ENCODE measurements at places on chromosomes 7 and 10.

DNA sequence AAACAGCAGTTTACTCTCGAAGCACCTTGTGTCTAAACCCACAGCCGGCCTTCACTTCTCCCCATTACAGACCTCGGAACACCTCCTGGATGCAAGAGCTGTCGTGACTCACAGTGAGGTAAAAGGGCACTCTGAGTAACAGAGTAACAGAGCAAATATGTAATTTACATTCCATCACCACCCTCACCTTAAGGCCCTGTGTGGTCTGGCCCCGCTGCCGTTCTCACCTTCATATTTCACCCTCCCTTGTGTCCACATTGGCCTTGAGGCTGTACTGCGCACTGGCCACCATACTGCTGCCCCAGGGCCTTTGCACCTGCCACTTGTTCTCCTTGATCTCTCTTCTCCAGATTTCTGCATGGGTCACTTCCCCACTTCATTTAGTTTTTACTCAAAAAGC is 12.6 kb downstream of the FFAR4 start:
- no peak for DNase-seq

GRCh38 chr10:25867321-25867720 is 66.7 kb upstream of the MYO3A start:
- no peak for DNase-seq

DNA sequence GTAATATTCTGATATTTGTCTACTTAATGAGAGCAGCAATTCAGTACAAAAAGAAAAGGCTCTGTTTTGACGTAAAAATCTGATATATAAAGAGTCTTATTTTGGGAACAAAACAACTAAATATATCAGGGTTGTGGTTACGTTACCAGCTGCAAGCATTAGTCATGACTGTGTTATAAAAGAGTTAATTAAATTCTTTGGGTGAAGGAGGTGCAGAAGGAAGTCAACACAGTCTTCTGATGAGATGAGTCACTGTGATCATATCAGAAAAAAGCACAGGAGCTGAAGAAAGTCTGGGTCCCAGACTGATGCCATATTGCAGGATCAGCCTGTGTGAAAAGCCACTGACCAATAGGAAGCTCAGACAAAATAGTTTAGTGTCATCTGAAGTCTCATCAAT is 234.3 kb upstream of the TEX47 start:
- DNase-seq = no peak

GRCh38 chr7:114181280-114181679 is 233.3 kb upstream of the FOXP2 start:
- no peak for DNase-seq

DNA sequence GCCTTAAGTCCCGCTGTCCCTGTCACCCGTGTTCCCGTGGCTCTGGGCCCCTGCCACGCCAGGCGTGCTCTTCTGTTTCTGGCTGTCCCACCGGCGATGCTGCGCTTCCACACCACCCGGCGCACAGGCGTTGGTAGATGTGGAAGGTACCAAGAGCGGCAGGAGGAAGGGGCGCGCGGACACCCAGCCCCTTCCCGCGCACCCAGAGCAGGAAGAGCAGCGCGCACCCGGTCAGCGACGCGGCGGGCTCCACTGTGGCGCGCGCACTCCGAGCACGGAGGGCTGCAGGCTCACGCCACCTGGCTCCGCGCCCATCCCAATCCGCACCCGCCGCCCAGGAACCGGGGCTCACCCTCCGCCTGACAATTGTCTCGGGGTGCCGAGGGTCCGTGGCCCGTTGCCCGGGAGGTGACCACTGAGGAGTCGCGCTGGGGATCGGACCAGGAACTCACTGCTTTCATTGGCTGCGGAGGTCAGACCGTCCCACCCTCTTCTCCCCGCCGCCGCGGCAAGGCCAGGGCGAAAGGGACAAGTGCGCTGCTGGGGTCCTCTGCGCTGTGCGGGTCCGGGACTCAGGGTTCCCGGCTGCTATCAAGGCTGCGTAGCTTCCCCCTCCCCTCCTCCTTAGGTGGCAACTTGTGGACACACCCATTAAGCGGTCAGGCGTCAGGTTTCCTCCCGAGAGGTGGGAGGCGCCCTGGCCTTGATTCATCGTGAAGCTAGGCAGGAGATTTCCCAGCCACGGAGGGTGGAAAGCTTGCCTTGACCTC is 121.6 kb upstream of the ZNF92 start:
- no peak for DNase-seq

- DNase-seq = no peak
Observed at GRCh38 chr10:96772196-96772595, 51.9 kb upstream of the PIK3AP1 start.

- DNase-seq = no peak
Observed at GRCh38 chr7:106603346-106603745, 57.6 kb downstream of the CCDC71L start.

DNA sequence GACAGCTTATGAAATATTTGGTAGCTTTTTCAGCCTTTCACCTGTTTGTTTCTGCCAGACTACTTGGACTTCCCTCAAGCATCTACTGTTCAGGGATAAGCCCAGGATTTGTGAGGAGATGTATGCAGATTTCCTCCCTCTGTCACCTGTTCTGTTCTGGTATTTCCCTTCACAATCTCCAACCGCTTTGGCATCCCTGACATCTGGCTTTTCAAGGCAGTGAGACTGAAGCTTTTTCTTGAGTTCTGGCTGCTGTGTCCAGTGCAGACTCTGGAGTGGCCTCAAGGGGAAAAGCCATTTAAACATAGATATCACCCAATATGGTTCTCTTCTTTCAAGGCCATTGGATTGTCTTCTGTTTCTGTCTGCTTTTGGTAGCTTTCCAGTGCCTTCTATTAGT is 369.7 kb downstream of the LRMDA start:
- no peak for DNase-seq

- DNase-seq = no peak
Observed at GRCh38 chr10:126102636-126103035, 206.3 kb downstream of the FANK1 start.

DNA sequence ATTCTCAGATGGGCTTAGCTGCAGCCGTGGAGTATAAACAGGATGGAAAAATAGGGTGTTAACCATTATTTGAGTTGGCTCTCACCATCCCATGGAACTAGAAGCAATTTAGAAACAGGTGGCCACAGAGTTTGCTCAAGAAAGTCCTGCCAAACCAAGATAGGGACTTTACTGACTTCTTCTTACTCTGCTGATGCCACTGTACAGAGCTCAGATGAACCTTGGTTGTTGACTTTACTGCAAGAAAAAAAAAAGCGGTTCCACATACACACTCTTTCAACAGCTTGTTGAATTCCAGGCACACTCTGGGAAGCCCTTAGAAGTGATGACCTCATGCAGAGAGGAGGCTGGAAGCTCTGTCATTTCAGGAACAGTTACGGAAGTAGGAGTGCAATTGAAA is 753.4 kb downstream of the NRG3 start:
- no peak for DNase-seq

GRCh38 chr7:142587578-142588191 is 161.6 kb upstream of the PRSS1 start:
- no peak for DNase-seq

DNA sequence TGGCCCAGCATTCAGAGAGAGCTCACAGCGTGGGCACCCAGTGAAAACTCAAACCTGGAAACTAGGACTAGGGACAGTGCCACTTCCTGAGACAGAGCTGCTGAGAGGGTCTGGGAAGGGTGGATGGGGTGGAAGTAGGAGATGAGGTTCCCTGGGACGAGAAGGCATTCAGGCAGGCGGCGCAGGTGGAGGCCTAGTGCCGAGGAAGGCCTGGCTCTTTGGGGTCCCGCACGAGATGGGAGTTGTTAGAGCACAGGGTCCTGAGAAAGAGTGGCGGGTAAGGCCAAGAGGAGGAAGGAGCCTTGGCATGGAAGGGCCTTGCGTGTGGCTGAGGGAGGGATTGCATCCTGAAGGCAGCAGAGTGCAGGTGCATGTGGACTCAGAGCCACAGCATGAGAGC is 129.8 kb upstream of the SH2B2 start:
- no peak for DNase-seq

- DNase-seq = no peak
Observed at GRCh38 chr7:157709531-157710251, 372.9 kb downstream of the DNAJB6 start.

- no peak for DNase-seq
Observed at GRCh38 chr10:121448766-121449421, 149.3 kb downstream of the FGFR2 start.

- DNase-seq = no peak
Observed at GRCh38 chr10:59244871-59245270, 68.4 kb downstream of the PHYHIPL start.

Measured in activated T-helper 1 cell treated with Interleukin-2 at 50 U/mL for 16 hours (primary cell).